Activated CD4-positive, alpha-beta T cell treated with anti-CD3 and anti-CD28 coated beads, Interleukin-2, amount 50 U/mL, for 16 hours (primary cell): ENCODE measurements at places on chromosomes 4 and X.

DNA sequence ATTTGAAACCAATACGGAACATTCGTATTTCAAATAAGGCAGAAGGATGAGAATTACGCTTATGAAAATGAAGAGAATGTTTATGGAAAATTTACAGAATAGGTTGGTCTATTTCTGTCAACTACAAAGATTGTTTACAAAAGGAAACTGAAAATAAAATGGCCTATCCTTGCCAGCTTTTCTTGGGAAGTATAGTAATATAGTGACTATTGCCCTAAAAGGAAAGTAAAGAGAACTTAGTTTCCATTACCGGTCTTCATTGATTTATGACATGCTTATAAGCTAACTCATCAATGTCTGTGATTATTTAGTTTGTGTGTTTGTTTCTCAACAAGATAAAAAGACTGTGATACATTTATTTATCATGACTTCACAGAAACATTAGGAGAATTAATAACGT, 2.9 kb upstream of the SPRY1 start:
- no peak for DNase-seq

DNA sequence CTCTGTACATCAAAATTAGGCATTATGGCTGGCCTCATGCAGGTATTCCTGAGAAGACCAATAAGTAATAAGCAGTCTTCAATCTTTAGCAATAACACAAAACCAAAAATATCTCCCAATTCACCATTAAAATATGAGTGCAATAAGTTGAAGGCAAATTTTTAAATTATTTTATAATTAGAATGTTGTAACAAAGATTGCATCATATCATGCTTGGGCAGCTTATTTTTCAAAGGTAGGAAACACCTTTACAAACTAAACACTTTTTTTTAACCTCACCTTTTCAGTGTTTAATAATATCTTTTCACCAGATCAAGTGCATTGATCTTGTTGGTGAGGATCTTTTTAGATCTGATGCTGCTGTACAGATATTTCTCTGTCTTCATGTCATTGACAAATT, 592.9 kb upstream of the PITX2 start:
- no peak for DNase-seq

GRCh38 chr4:2964706-2965258, 1.4 kb downstream of the GRK4 start:
- DNase-seq = no peak

DNA sequence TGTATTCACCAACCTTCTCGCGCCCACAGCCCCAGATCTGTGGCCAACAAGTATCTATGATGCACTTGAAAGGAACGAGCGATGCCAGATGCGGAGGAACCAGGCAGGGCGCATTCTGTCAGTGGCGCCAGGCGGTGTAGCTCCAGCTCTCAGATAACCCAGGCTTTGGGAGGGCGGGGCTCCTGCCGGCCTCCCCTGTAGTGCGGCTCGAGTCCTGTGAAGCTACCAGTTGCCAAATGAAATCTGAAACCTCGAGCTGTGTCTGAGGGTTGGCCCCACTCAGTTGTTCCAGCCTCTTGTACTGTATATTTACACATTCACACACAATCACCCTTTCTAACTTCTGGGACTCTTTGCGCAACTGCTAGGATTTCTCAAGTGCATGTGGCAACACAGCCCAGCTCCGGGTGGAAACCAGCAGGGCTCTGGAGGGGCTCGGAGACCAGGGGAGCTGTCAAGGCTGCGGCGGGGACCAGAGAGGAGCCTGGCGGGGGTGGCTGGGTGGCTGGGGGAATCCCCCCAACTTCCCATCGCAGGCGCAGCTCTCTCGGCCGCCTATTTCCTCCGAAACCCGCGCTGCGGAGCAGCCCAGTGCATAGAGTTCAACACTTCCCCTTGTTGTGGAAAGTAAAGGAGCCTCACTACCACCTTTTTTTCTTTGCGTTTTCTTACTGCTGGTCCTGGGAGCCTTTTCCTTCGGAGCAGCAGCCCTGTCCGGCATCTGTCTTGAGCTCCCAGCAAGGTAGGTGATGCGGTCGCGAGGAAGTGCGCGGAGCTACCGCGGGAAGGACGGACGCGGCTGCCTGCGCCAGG, at the start of gene ARHGAP24:
Gene ARHGAP24 (plus strand): TSS at position 333 of the 813 bp plus-strand sequence.
- DNase-seq = peak; percentile 16

DNA sequence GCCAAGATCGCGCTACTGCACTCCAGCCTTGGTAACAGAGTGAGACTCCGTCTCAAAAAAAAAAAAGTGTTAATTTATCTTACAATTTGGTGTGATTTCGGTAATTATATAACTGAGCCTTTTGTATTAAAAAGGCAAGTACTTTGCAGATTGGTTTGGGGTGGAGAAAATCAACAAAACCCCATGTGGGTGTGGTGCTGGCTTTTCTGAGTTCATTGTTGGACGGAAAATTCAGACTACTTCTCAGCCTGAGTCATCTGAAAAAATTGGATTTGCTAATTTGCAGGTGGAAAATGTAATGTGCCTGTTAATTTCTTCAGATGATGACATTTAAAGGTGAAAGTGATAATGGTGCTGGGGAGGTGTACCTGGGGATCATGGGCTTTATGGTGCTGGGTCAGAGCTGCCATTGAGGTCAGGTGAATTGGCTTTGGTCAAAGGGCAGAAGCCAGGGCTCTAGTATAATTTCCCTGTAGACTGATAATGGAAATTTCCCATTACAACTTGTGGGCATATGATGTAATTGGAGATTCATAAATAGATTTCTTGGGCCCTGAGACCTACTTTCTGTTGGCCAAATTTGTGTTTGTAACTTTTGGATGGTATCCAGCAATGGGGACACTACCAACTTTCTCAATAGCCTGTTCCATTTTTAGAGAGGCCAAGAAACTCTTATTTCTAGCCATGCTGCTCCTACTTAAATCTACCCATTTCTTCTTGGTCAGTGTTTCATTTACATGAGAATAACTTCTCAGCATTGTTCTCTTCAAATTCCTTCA, 74.3 kb upstream of the TEX13D start:
- DNase-seq = no peak

GRCh38 chrX:33336783-33337182, 125.4 kb upstream of the DMD start:
- no peak for DNase-seq

DNA sequence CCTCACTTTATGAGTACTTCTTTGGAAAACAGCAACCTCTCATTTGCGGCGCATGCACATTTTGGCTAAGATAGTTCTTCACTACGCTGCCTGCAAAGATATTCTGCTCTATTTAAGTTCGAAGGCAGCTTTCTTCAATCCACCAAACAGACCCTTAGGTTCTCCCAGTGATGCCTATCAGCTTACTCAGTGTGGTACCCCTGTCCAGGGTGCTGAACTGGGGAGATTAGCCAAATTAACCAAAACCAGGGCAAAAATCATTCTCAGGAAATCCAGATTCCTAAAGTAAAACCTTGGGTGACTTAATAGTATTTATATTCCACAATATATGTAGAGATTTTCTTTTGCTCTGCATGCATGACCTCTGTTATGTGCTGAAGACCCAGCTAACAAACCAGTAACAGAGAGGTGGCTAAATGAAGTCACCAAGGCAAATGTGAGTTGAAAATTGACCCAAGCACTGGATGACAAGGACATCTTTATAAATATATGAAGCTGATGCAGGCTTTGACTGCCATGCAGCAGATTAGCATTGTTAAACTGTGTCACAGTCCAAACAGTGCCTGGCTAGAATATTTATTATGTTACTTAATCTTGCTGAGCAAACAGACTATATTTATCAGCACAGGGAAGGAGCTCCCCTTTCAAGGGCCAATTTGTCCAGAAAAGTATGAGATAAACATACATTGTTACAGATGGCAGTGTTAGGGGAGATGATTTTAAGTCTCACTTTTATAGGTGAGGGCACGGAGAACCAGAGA, 418.2 kb downstream of the STIM2 start:
- no peak for DNase-seq
